ENCODE measurements at places on chromosomes 7 and 10.

GRCh38 chr10:122132882-122133565 is 138.1 kb upstream of the BTBD16 start:
- DNase-seq = no peak

- peak; percentile 85 for DNase-seq
Observed at GRCh38 chr7:41709621-41710020, 6.7 kb upstream of the INHBA start.

GRCh38 chr10:43160046-43160920 is 22.0 kb downstream of the CSGALNACT2 start:
- DNase-seq = peak; percentile 74

DNA sequence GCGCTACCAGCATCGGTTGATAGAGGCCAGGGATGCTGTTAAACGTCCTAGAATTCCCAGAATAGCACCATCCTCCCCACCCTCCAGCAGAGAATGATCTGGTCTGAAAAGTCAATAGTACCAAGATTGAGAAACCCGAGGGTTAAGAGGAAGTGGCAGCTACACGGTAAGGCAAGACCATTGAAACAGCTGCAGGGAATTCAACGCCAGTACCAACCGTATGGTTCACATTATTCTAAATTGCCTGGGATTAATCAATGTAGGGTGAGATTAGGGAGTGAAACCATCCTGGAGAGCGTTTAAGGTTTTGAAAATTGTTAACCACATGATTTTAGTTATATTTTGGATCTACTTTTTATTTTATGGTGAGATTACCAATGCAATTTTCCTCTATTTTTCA is 352.2 kb downstream of the PRPF18 start:
- DNase-seq = no peak

GRCh38 chr7:143492043-143492471 is 14.4 kb downstream of the TAS2R41 start:
- peak; percentile 70 for DNase-seq

- no peak for DNase-seq
Observed at GRCh38 chr10:27447540-27447939, 56.6 kb upstream of the RAB18 start.

GRCh38 chr7:74293577-74293908 is 4.3 kb downstream of the CLIP2 start:
- no peak for DNase-seq

DNA sequence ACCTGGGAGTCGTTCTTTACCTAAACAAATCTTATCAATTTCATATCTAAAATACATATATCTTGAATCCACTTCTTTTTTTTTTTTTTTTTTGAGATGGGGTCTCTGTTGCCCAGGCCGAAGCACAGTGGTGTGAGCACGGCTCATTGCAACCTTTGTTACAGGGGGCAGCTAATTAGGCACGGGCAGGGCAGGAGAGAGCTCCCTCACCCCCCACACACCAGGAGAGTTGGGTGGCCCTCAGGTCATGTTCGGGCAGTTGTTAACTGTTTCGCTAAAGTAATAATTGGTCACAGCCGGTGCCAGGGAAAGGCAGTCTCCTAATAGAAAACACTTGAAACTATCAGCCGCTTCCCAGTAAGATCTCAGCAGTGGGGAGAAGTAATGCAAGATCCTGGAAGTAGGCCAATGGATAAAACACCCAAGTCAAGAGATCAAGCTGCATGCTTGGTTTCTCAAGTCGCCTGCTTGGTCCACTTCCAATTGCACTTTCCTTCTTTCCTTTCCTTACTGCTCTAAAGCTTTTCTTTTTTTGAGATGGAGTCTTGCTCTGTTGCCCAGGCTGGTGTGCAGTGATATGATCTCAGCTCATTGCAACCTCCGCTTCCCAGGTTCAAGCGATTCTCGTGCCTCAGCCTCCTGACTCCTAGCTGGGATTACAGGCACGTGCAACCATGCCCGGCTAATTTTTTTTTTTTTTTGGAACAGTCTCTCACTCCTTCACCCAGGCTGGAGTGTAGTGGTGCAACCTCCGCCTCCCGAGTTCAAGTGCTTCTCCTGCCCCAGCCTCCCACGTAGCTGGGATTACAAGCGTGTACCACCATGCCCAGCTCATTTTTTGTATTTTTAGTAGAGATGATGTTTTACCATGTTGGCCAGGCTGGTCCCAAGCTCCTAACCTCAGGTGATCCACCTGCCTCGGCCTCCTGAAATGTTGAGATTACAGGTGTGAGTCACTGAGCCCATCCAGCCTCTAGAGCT is 21.3 kb upstream of the EFCAB10 start:
- no peak for DNase-seq

GRCh38 chr10:21702633-21703111 is 168.6 kb downstream of the MLLT10 start:
- DNase-seq = no peak

DNA sequence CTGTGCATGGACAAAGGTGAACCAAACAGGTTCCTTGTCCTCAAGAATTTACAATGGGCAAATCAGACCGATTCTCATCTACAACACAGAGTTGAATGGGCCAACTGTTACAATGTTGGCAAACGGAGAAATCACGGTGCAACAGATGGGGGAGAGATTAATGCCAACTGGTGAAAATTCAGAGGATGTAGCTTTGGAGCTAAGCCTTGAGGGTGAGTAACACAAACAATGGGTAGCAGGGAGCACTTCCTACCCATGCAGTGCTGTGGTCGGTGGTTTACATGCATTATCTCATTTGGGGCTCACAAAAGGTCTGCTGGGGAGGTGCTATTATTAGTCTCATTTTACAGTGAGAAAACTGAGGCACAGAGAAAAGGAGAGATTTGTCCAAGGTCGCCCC is 902 bp upstream of the NFE2L3 start:
- no peak for DNase-seq

DNA sequence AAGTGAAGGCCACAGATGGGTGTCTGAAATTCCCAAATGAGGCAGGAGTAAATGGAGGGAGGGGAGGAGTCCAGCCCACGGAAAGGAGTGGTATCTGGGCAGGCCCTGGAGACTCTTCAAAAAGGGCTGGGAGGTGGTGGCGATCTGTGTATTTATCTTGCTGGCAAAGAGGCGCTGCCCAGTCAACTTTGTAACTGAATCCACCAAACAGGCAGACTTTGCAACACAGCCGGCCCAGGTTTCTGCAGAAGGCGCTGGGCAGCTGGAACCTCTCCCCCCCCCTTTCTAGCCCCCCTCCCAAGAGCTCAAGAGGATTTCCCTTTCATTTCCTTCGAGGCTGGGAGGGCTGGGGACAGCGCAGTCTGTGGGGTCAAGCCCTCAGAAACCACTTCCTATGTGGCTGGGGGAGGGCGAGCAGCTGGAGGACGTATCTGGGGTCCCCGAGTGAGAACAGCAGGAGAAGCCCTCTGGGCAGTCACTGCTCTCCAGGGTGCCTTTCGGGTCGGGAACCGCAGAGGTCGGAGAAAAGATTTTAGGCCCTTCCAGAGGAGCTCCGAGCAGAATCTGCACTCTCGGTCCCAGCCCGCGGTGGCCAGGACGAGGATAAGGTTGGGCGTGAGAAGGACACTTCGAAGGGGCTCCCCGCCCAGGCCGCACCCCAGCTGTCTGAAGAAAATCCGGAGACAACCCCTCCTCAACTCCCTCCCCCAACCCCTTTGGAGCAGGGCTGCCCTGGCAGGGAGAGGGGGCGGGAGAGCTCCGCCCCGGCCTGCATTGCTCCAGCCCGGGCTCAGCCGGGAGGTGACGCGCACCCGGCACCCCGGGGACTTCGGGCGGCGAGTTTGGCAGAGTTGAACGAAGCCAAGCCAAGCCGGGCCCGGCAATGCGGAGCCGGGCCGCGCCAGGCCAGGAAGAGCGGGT is 965 bp downstream of the ZCCHC24 start:
- no peak for DNase-seq

- DNase-seq = no peak
Observed at GRCh38 chr7:148715027-148715426, 16.3 kb downstream of the CUL1 start.

- DNase-seq = no peak
Observed at GRCh38 chr7:27846388-27846787, 106.4 kb downstream of the TAX1BP1 start.

GRCh38 chr7:157409149-157409752 is 72.4 kb downstream of the DNAJB6 start:
- no peak for DNase-seq

DNA sequence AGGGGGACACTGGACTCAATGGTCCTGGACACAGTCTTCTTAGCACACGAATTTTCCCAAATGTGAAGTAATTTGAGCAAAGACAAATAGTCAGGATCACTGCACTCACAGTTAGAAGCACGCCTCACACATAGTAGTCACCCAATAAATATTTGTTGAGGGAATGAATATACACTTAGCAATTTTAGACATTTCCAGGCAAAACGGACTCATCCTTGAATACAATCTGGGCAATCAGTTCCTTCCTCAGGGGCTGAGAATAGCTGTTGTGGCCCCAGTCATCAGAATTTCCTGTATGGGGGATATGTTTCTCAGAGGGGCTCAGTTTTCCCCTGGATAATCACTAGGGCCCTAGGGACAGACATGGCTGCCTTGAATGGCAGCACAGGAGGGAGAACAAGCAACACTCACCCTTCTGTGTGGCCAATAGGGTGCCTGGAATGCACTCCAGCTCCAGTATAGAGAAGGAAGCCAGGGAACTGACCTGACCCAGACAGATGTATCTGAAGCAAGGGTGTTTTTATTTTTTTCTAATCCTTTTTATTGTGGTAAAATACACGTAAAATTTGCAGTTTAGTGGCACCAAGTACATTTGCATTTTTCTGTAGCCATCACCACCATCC is 282.7 kb upstream of the ZNF32 start:
- peak; percentile 44 for DNase-seq

DNA sequence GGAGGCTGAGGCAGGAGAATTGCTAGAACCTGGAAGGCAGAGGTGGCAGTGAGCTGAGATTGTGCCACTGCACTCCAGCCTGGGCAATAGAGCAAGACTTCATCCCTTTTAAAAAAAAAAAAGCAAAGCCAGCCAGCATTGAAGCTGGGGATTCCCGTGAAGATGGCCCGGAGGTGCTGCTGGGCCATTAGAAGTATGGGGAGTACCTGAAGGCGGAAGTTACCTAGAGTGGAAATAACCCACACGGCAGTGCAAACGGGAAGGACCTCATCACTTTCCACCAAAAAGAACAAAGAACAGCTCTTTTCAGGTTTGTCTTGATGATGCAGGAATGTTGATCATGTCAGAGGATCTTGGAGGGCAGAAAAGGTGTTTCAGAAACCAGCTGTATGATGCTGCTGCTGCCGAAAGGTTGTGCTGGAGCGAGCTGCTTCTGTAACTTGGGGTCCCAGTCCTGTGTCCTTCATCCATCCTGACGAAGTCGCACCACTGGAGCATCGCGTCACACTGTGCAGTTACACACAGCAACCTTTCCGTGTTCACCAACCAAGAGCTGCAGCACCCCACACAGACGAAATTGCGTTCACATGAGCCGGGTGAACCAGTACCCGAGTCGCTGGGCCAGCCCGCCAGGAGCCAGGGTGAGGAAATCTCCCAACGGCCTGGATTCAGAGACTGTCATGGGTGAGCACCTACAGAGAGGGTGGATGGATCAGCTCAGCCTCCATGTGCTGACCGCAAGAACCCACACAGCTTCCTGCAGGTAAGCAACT is 8.2 kb downstream of the ZFAND2A start:
- no peak for DNase-seq

DNA sequence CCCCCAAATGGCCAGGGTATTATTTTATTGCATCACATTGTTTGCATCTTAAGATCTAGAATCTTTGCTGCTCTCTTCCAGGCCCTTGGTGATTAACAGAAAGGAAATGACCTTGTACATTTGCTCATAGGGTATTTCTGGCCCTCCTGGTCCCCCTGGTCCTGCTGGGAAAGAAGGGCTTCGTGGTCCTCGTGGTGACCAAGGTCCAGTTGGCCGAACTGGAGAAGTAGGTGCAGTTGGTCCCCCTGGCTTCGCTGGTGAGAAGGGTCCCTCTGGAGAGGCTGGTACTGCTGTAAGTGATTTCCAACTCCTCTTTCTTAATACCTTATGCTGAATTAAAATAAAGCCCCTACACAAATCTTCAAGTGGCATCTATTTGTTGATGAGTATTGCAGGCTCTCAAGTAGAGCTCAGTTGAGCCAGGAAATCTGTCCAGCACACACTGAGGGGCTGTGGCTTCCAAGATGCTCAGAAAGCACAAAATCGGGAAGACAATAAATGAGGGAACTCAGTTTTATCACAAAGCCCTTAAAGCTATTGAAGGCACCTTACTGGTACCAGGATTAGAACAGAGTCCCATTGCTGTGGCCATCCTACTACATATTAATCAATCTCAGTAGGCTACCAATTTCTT is 28.2 kb downstream of the COL1A2 start:
- DNase-seq = no peak

GRCh38 chr7:94301024-94301586 is 93.6 kb upstream of the COL1A2 start:
- peak; percentile 95 for DNase-seq

Measured in non-pigmented ciliary epithelial cell (primary cell).